LHCN-M2 (cell line): ENCODE measurements at places on chromosomes 3 and 15. TPM values are rescaled to one million over a fixed set of nuclear protein-coding genes. Genes with fewer than 3 reads are reported as not detected.

RHO gene
- total RNA-seq: not detected in 2 replicates

SLC7A14 gene
- 0.34 and 0.38 TPM in 2 replicates for total RNA-seq

DNA sequence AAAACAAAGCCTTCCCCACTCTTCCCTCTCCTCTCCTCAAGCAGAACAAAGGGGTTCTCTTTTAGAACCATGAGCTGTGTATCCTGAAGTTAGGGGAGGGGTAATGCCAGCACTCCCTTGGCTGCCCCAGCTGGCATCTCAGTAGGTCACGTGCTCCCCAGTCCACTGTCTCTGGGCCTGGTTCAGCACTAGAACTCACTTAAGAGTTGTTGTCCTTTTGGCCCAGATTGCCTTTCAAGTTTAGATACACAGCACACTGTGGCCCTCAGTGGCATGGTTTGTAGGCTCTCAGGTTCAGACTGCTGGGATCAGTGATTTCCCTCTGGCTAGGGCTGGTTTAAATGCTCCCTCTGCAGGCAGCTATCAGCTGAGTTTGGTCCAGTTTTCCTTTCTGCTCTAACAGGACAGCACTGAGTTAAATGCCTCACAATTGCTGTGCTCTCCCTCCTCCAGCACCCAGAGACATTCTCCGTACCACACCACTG is 188.4 kb upstream of the ST8SIA2 start:
- no peak for DNase-seq

DNA sequence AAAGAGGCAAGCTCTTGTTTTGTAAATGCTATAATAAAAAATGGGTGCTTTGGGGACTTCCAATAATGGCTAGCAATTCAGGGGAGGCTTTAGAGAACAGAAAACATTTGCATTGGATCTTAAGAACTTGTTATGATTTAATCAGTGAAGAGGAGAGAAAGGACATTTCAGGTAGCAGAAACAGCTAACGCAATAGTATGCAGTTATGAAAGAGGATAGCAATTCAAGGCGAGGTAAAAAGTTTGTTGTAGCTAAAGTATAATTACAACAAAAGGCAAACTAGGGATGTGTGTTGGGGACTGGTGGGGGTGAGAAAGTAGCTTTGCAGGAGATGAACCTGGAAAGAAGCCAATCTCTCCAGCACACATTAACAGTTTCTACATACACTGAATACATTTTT is 558.7 kb upstream of the SEMA6D start:
- DNase-seq: no peak

DNA sequence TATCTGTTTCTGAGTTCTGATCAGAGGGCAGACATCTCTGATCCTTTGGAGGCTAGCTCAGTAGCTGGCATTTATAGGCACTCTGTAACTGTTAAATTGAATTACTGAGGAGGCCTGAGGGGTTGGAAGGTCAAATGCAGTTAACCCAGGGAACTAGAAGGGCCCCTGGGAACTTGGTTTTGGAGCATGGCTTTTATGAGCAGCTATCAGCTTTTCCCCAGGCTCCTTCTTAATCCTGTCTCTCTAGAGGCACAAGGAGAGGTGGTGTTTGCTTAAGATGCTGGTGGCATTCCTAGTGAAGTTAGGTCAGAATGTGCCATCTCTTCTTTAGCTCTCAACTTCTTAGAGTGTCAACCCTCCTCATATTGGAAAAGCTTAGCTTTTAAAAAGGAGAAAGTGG is 128.9 kb downstream of the LPP start:
- no peak for DNase-seq

DNA sequence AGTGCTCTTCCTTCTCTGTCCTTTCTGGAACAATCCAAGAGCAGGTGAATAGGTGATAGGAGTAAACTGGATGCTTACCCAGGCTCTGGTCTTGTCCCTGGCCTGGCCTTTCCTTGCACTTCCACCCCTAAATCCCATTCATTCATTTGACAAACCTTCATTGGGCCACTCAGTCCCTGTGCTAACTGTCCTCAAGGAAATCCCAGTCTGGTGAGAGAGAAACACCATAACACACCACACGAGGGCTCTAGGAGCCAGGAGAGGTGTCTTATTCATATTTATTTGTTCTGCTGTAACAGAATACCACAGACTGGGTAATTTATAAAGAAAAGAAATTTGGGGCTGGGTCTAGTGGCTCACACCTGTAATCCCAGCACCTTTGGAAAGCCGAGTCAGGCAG is 22.8 kb downstream of the EFCC1 start:
- DNase-seq: no peak

DNA sequence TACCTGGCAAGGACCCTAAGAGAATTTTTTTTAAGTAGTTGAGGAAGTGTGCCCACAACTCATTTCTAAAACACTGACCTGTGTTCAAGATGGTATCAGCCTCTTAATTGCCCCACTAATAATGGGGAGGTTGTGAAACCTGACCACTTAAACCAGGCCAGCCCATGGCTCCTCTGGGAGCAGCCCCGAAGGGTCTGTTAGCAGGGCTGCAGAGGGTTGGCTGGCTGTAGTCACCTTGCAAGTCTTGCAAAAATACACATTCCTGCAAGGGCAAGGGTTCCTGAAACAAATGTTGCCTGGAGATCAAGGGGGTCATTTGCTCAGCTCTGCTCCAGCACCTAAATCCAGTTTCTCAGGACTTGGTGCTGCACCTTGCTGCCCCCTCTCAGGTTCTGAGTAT is 3.2 kb downstream of the IL17RD start:
- DNase-seq: no peak

- DNase-seq: peak; percentile 97
Observed at GRCh38 chr15:85886309-85886811, 91.6 kb upstream of the KLHL25 start.

DNA sequence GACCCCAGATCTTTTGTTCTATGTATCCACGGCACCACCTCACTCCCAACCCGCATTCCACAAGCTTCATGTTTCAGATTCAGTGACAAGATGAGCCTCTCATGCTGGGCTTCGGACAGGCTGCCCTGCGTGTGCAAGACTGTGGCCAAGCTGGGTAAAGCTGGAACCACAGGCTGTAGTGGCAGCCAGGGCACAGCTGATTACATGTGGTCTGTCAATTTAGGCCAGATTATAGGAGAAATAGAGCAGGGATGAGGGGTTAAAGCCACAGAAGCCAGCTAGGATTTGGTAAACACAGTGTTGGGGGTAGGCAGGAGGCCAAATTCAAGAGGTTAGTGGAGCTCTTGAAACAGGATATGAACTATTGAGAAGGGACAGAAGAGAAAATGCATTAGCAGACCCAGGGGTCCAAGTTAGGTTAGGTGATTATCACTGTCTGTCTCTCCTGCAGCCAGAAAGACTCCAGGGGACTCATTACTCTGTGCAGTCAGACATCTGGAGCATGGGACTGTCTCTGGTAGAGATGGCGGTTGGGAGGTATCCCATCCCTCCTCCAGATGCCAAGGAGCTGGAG is 12.9 kb downstream of the SNAPC5 start:
- no peak for DNase-seq

- DNase-seq: no peak
Observed at GRCh38 chr3:139107424-139108252, 62.9 kb upstream of the PRR23C start.

DNA sequence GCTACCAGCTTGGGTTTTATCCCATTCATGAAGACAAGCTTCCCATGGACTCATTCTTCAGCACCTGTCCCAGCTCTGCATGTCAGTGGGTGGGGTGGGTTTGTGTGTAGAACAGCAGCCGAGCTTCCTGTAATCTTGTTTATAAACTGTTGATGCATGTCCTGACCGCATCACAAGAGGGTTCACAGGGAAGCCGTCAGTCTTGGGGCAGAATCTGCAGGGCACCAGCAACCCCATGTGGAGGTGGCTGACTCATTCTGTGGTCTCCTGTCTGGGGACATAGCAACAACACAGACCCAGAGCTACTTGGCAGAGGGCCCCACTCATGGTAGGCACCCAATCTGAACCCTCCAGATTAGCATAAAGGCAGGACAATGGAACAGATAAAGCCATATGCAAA is 35.6 kb downstream of the DAPK2 start:
- DNase-seq: peak; percentile 99

DNA sequence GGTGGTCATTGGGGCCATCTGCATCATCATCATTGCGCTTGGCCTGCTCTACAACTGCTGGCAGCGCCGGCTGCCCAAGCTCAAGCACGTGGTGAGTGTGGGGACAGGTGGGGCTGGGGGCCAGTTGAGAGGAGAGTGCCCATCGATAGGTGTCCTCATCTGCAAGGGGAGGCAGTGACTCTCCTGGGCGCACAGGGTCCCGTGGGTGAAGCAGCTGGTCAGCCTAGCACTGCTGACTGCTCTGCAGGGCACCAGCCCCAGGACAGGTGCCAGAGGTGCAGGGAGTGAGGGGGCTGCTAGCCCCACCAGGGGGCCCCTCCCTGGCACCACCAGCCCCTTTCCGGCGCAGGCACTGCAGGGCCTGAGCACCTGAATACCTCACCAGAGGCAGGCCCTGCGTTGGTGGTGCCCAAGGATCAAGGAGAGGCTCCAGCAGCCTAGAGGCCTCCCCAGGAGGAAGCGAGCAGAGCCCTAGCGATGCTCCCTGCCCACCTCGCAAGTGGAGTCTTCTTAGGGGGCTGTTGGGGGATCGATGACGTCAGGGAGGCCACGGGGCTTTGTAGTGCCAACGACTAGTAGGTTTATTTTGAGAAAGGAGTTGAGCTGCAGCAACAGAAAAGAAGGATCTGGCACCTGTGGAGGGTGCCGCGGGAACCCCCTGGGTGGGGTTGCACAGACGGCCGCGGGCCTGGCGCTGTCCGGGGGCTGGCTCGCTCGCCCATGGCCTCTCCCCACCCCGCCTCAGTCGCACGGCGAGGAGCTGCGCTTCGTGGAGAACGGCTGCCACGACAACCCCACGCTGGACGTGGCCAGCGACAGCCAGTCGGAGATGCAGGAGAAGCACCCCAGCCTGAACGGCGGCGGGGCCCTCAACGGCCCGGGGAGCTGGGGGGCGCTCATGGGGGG is 976 bp upstream of the ABTB1 start:
- DNase-seq: no peak

GRCh38 chr3:178184833-178185232 is 351.4 kb upstream of the KCNMB2 start:
- DNase-seq: no peak

GRCh38 chr3:114452937-114453336 is 159.1 kb downstream of the TIGIT start:
- DNase-seq: no peak

DNA sequence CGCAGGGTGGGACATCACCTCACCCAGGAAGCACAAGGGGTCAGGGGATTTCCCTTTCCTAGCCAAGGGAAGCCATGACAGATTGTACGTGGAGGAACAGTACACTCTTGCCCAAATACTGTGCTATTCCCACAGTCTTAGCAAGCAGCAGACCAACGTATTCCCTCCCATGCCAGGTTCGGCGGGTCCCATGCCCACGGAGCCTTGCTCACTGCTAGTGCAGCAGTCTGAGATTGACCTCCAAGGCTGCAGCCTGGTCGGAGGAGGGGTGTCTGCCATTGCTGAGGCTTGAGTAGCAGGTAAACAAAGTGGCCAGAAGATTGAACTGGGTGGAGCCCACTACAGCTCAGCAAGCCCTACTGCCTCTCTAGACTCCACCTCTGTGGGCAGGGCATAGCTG is 39.0 kb downstream of the ALDH1A2 start:
- DNase-seq: no peak

GRCh38 chr15:58505581-58505980 is 73.8 kb downstream of the LIPC start:
- DNase-seq: no peak

- no peak for DNase-seq
Observed at GRCh38 chr15:73786538-73786937, 33.4 kb upstream of the INSYN1 start.

DNA sequence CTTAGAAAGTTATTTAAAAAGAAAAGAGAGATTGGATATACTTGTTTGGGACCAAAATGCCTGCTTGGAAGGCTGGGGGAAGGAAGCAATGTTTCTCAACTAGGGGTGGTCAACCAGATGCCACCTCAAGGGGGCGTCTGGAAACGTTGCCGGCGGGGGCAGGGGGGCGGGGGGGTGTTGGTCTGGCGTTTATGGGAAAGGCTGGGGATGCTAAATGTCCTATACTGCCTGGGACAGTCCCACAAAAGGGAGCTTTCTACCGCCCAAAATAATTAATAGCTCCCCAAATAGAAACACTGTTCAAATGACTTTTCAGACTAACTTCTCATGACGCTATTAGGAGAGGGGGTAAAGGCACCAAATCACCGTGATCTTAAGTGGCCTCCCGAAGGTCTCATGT is 2.2 kb downstream of the POLG start:
- DNase-seq: peak; percentile 18

DNA sequence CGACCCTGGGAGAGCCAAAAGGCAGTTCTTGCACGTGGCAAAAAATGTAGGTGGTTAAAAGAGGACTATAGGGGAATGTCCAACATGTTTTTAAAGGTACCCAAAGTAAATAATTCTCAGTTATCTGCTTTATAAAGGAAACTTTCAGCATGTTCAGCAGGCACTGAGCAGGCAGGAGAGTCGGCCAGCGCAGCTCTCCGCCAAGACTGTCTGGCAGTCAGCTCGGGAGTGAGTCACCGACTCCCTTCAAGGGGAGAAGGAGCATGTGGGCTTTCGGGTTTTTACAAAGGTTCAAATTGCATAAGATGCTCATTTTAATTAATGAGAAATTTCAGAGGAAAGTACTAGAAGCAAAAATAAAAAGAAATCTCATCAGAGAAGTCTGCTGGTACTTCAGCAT is 7.0 kb downstream of the GABRA5 start:
- no peak for DNase-seq
